Hematopoietic multipotent progenitor cell treated with erythropoietin and hydrocortisone succinate and interleukin-3 and kit ligand, for 8 days (in vitro differentiated cells): ENCODE measurements at places on chromosomes 12 and 14.

GRCh38 chr12:48998497-48999353 is 450 bp downstream of the DDN start:
- DNase-seq, result peak; percentile 49

GRCh38 chr12:31832740-31833729 is 104.2 kb upstream of the AMN1 start:
- DNase-seq, result peak; percentile 57

DNA sequence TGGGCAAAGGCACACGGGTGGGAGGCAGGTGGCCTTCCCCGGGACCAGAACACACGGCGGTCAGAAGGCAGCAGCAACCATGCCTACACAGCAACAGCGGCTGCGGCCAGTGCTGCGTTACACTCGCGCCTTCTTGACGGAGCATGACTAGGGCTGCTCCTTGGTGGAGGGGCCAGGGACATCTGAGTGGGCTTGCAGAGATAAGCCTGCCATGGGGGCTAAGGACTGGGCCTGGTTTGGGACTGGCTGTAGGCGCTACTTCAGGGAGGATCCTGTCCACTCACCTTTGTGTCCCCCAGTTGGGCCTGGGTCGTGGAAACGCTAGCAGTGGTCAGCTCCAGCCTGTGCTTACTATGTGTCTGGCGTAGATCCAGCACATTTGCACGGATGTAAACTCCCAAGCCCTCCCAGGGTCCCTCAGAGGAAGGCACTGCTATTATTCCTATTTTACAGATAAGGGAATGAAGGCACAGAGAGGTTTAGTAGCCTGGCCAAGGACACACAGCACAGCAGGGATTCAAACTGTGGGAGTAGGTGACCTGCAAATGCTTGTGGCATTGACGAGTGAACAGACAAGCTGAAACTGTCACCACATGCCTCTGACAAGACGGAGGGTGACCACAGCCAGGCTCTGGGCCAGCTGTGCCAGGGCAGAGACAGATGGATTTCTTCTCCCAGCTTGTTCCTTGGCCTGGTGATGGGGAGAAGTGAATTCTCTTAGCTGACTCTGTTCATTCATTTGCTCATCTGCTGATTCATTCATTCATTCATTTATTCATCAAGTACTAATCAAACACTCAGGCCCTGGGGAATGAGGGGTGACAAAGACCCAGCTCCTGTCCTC is 31.9 kb upstream of the DLK1 start:
- no peak for DNase-seq

DNA sequence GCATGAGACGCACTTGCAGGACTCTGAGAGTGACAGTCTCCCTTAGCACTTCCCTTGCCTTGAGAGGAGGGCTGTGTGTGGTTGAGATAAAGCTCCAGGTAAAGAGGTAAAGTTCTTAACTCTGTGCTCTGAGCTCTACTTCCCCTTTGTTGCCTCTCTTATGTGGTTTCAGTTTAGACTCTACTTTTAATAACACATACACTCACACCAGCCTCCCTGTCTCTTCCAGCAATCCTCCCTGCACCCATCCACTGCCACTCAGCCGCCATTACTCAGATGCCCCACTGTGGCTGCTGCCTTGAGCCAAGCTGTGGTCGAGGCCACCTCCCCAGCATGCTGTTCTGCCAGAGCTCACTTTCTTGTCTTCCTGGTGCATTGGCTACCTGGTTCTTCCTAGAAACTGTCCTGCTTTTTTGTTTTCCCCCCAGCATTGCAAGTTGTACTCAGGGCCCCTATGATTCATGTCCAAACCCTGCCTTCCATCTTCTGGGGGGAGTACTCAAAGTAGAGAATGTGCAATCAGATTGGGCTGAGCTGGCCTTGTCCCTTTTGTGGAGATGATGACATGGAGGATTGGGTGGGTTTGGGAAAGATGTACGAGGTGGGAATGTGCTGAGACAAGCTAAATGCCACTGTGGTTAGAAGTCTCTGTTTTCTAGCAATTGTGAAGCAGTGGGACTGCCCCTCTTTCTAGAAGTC is 115.5 kb upstream of the PARP11 start:
- no peak for DNase-seq

DNA sequence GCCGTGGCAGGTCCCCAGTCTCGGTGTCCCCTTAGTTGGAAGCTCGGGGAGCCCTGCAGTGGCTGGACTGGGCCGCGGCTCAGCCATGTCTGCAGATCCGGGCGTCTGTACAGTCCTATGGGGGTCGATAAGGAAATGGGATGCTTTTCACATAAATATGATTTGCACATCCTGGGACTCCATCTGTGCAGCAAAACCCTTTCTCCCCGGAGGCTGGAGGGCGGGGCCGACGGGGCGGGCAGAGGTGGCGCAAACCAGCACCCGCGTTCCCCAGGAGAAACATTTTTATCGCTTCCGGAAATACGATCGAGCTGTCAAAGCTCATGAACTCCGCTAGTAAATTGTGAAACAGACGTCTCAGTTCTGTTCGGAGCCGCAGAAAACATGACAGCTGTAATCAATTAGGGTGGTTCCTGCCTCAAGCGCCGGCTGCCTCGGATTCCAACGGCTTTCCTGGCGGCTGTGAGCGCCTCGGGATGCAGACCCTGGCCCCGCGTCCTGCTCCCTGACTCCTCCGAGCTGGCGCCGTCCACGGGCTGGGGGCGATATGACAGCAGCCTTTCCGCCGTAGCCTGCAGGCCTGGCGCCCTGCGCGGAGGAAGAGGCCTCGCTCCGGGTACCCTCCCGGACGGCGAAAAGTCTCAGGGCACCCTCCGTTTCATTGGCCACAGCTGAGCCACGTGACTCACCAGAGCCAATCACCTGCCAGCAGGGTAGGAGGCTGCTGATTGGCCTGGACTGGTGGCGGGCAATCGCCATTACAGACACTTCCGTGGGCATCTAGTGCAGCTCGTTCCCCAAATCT is 23.0 kb downstream of the DIO3 start:
- no peak for DNase-seq
